Ovary (tissue), 10 donors: ENCODE measurements at places on chromosomes 12 and 14. TPM values are rescaled to one million over a fixed set of nuclear protein-coding genes. Genes with fewer than 3 reads are reported as not detected.

DNA sequence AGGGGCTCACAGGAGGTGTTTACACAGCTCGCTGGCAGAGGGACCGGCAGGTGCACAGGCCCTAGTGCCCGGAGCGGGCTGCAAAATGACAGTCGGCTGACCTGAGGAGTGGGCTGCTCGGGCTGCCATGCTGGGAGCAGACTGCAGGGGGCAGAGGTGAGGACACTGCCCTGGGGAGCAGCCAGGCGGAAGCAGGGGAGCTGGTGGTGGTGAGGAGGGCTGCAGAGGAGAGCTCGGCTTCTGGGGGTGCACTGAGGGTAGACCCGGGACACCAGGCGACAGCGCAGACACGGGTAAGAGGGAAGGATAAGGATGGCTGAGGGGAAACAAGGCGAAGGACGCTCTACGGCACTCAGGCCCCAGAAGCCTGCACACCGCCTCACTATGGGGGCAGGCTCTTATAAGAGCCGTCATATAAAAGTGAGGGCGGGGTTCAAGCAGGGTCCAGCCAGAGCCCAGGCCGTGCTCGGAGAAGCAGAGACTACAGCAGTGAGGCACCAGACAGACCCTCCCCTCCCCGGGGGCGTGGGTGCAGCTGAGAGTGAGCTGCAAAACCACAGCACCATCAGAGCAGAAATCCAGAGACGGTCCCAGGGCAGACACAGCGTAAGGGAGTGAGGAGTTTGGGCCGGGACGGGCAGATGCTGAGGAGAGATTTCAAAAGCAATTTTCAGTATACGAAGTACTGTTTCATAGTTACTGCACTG, 62.5 kb downstream of the CCDC88C start:
- H3K27ac ChIP-seq = no peak overlapping the region
- H3K27me3 ChIP-seq = no peaks in the 10 kb centered on the region
- DNase-seq = no peak
- H3K4me1 ChIP-seq = peaks cover 3% of the 10 kb centered on the region
- H3K36me3 ChIP-seq = no peaks in the 10 kb centered on the region

DNA sequence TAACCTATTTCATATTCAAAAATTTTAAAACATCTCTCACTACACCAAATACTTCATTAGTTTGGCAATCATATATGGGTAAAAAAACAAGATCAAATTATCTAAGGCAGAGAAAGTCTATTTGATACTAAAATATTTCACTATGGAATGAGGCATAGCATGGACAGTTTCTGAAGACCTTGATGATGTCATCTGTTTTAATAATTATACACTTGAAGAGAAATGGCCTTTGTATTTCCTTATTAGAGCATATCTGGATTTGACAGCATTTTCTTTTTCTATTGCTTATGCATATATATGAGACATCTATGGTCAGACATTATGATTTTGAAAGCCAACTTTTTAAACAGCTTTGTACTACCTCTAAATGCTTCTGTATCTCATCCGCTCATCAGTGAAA, 88.6 kb downstream of the DDHD1 start:
- H3K27ac ChIP-seq = no peak overlapping the region
- H3K27me3 ChIP-seq = no peaks in the 10 kb centered on the region
- H3K4me1 ChIP-seq = no peaks in the 10 kb centered on the region
- H3K36me3 ChIP-seq = no peaks in the 10 kb centered on the region
- DNase-seq = no peak

DNA sequence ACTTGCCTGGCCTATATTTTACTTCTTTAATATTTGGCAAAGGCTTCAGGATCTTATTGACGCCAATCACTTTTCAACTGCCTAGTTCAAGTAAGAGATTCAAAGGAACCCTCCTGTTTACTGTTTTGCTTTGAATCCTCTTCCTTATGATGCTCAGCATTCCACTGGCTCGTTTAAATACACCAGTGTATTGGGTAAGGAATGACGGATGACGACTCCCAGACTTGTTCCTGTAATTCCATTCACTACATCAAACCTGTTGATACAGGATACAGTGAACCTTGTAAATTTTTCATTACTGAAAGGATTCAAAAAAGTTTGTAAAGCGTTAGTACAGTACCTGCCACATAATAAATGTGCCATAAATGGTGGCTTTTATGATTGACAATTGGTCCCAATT, 1.7 kb upstream of the SYCP3 start:
- H3K4me1 ChIP-seq = peaks cover 2% of the 10 kb centered on the region
- H3K4me3 ChIP-seq = no peak overlapping the region
- H3K27ac ChIP-seq = no peak overlapping the region
- no peaks in the 10 kb centered on the region for H3K36me3 ChIP-seq
- no peaks in the 10 kb centered on the region for H3K27me3 ChIP-seq

GRCh38 chr14:102125546-102125945, 14.2 kb upstream of the WDR20 start:
- H3K27me3 ChIP-seq = no peaks in the 10 kb centered on the region
- no peak overlapping the region for H3K27ac ChIP-seq
- no peak for DNase-seq
- no peak overlapping the region for H3K4me3 ChIP-seq
- no peaks in the 10 kb centered on the region for H3K36me3 ChIP-seq

- no peak overlapping the region for H3K4me3 ChIP-seq
- no peak overlapping the region for H3K27ac ChIP-seq
- H3K4me1 ChIP-seq = no peaks in the 10 kb centered on the region
These were observed 146.8 kb downstream of the TMTC2 start for GRCh38 chr12:82833481-82833880.

- no peaks in the 10 kb centered on the region for H3K27me3 ChIP-seq
- DNase-seq = no peak
- no peaks in the 10 kb centered on the region for H3K4me1 ChIP-seq
- H3K36me3 ChIP-seq = no peaks in the 10 kb centered on the region
- H3K27ac ChIP-seq = no peak overlapping the region
These were observed 883.7 kb upstream of the TMEM132C start for GRCh38 chr12:127383281-127383680.

DNA sequence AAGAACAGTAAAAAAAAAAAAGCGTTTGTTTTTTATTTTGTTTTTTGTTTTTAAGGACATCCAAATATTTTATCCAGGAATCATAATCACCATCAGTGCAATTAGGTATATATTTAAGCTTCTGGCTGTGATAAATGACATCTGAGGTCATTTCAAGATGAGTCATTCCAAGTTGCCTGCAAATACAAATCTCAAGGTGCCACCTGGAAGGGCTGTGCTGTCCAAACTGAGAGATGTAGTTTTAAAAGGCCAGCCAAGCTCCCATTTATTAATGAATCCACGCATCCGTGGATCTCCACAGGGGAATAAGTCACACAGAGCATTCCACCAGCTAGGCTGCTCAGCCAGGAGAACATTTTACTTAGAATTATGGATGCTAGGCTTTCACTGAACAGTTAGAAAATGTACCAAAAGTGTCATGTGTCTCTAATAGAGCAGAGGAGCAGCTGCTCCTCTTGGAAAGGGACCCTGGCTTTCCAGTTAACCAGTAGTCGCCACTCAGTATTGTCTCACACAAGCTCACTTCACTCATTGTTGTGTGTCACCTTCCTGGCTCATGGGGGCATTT, 1151.4 kb upstream of the TMEM132C start:
- no peaks in the 10 kb centered on the region for H3K27me3 ChIP-seq
- no peak overlapping the region for H3K27ac ChIP-seq
- no peaks in the 10 kb centered on the region for H3K36me3 ChIP-seq
- no peak overlapping the region for H3K4me3 ChIP-seq

DNA sequence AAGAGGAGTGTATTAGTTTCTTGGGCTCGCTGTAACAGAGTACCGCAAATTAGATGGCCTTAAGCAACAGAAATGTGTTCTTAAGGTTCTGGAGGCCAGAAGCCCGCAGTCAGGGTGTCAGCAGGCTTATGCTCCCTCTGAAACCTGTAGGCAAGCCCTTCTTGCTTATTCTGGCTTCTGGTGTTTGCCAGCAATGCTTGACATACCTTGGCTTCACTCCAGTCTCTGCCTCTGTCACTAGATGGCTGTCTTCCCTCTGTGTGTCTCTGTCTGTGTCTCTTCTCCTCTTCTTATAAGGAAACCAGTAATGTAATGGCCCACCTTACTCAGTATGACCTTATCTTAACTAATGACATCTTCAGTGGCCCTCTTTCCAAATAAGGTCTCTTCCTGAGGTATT, 85.1 kb downstream of the DERA start:
- H3K36me3 ChIP-seq = no peaks in the 10 kb centered on the region
- no peak for DNase-seq
- no peak overlapping the region for H3K27ac ChIP-seq
- H3K4me3 ChIP-seq = no peak overlapping the region
- no peaks in the 10 kb centered on the region for H3K27me3 ChIP-seq

GRCh38 chr12:115983226-115983798, 294.2 kb downstream of the MED13L start:
- H3K27ac ChIP-seq = no peak overlapping the region
- DNase-seq = no peak
- H3K4me1 ChIP-seq = peaks cover 2% of the 10 kb centered on the region
- H3K4me3 ChIP-seq = no peak overlapping the region
- H3K27me3 ChIP-seq = no peaks in the 10 kb centered on the region
- H3K36me3 ChIP-seq = no peaks in the 10 kb centered on the region

- no peaks in the 10 kb centered on the region for H3K27me3 ChIP-seq
- H3K36me3 ChIP-seq = no peaks in the 10 kb centered on the region
- H3K27ac ChIP-seq = no peak overlapping the region
- DNase-seq = no peak
- no peak overlapping the region for H3K4me3 ChIP-seq
These were observed 149.2 kb downstream of the SLC2A13 start for GRCh38 chr12:39956725-39957124.

GRCh38 chr12:54723379-54724256, 75.5 kb upstream of the DCD start:
- H3K4me3 ChIP-seq = no peak overlapping the region
- no peak for DNase-seq
- no peaks in the 10 kb centered on the region for H3K36me3 ChIP-seq
- H3K27me3 ChIP-seq = no peaks in the 10 kb centered on the region
- H3K4me1 ChIP-seq = no peaks in the 10 kb centered on the region
- H3K27ac ChIP-seq = no peak overlapping the region

DNA sequence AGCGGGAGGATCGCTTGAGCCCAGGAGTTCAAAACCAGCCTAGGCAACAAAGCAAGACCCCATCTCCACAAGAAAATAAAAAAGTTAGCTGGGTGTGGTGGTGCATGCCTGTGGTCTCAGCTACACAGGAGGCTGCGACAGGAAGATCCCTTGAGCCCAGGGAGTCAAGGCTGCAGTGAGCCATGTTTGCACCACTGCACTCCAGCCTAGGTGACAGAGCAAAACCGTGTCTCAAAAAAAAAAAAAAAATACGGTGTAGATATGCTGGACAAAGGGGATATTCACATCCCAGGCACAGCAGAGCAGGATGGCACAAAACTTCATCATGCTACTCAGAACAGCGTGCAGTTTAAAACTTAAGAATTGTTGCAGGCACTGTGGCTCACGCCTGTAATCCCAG, 24.8 kb upstream of the STRN3 start:
- DNase-seq = no peak

- DNase-seq = no peak
- no peak overlapping the region for H3K27ac ChIP-seq
- no peaks in the 10 kb centered on the region for H3K27me3 ChIP-seq
These were observed 138.1 kb downstream of the BCL11B start for GRCh38 chr14:99133636-99134515.

GRCh38 chr12:17342381-17342961, 736.5 kb upstream of the LMO3 start:
- no peaks in the 10 kb centered on the region for H3K4me1 ChIP-seq
- no peak overlapping the region for H3K27ac ChIP-seq
- H3K36me3 ChIP-seq = no peaks in the 10 kb centered on the region
- H3K27me3 ChIP-seq = no peaks in the 10 kb centered on the region

- DNase-seq = no peak
- no peaks in the 10 kb centered on the region for H3K27me3 ChIP-seq
- no peaks in the 10 kb centered on the region for H3K4me1 ChIP-seq
- H3K4me3 ChIP-seq = no peak overlapping the region
- H3K27ac ChIP-seq = no peak overlapping the region
These were observed 185.2 kb downstream of the CRADD start for GRCh38 chr12:93862424-93862823.

- H3K4me1 ChIP-seq = no peaks in the 10 kb centered on the region
- no peaks in the 10 kb centered on the region for H3K36me3 ChIP-seq
These were observed 147.4 kb upstream of the EGLN3 start for GRCh38 chr14:34098045-34098984.

DNA sequence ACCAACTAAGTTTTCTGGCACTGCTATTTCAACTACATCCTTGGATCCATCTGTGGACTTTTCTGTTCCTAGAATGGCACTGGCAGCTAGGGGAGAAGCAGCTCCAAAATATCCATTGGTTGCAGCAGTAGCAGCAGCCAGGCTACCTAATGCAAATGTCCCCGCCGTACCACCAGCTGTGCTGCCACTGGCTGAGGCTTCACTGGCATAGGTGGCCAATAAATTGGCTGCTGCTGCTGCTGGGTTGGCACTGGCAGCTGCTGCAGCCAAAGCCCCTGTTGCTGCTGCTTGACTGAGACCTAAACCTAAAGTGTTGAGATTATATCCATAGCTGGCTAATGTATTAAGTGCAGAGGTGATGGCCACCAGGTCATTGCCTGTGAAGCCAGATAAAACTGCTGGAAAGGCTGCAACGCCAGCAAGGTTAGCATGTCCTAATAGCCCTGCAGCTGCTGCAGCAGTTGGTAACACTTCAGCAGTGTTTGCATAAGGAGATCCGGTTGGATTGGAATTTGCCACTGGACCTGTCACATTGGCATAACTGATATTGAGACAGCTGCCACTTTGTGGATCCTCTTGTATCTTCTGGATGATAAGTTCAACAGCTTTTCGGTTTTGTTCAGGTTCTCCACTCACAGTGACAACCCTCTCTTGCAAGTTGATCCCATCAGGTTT, 149.5 kb downstream of the NOVA1 start:
- H3K27me3 ChIP-seq = no peaks in the 10 kb centered on the region
- H3K27ac ChIP-seq = no peak overlapping the region
- H3K4me3 ChIP-seq = no peak overlapping the region
- no peaks in the 10 kb centered on the region for H3K36me3 ChIP-seq
- no peak for DNase-seq

DNA sequence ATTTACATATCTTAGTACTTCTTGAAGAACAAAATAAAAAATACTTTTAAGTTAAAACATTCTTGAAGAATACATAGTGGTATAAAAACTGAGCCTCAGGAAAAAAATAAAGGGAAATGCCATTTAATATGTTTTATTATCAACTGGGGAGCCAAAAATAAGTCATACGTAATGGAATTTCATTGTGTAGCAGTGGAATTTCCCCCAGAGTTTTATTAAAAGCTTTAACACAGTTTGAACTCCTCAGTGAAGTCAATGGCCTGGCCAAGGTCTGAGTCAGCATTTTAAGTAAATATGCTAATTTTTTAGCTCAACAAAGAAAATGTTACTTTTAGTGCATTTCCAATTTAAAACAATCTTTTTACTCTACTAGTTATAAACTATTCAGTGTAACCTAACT, 350.1 kb upstream of the ATP2B1 start:
- no peaks in the 10 kb centered on the region for H3K36me3 ChIP-seq
- DNase-seq = no peak
- no peaks in the 10 kb centered on the region for H3K27me3 ChIP-seq
- H3K27ac ChIP-seq = no peak overlapping the region
- no peak overlapping the region for H3K4me3 ChIP-seq
- no peaks in the 10 kb centered on the region for H3K4me1 ChIP-seq

Gene KCNK10
- total RNA-seq = not detected

Gene POTEM
- not detected for total RNA-seq

Gene NGB
- total RNA-seq = not detected

Gene SENP1
- 19.7 TPM for total RNA-seq

Gene LGMN
- total RNA-seq = 54.2 TPM

Gene GALNT9
- 0.20 TPM for total RNA-seq

Gene NELL2
- 1.6 TPM for total RNA-seq

Gene ERP27
- total RNA-seq = 1.9 TPM
